A549 (cell line): ENCODE measurements at places on chromosomes 5 and 9.
A peak's percentile ranks its signal among the peaks of the same experiment; 100 is the strongest.

GRCh38 chr5:150284311-150284710 is 5.3 kb downstream of the CAMK2A start:
- no peak for DNase-seq

GRCh38 chr9:136409557-136410455 is 608 bp downstream of the ENTR1 start:
- DNase-seq = peak; percentile 57

- peak; percentile 24 for DNase-seq
Measured at GRCh38 chr9:77841739-77842386, 189.7 kb downstream of the GNAQ start.

- DNase-seq = no peak
Measured at GRCh38 chr5:126199467-126199866, 223.7 kb upstream of the GRAMD2B start.

DNA sequence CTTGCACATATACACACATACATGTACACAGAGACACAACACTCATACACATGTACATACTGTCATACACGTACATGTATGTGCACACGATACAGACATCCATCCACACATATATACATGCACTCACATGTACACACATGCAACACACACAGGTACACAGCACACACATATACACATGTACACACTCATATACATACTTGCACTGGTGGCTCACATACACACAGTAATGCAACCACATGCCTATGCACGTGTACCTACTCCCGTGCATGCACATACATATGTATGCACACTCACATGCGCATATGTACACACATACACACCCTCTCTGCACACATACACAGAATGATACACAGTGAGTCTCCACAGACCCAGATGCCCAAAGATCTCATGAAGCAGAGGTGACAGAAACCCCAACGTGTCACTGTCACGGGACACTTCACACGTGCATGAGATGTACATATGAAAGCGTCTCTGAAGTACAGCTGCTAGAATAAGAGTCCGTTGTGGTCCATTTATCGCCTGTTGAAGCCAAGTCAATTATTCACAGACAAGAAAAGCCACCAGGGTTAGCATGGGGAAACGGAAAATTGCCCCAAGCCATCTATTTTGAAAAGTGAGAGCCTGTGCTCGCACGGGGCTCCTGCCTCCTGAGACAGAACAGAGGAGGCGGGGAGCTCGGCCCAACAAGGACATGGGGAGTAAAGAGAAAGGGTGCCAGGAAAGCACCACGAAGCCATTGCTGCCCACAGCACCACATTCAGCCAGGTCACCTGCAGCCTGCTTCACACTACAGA is 24.9 kb downstream of the LPCAT1 start:
- no peak for DNase-seq

- DNase-seq = no peak
Measured at GRCh38 chr5:76386360-76386759, 16.7 kb upstream of the IQGAP2 start.

- DNase-seq = peak; percentile 72
Measured at GRCh38 chr5:126780165-126780827, 3.4 kb downstream of the LMNB1 start.

DNA sequence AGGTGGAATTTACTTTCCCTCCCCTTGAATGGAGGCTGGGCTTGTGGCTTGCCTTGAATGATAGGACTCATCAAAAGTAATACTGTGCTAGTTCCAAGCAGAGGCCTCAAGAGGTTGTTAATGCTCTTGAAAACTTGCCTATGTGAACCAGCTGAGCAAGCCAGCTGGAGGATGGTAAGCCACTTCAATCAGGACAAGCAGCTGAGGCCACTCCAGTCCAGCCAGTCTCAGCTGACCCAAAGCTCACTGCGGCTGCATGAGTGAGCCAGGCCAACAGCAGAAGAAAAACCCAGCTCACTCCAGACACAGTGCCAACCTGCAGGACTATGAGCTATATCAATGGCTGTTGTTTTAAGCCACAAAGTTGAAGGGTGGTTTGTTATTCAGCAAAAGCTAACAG is 182.8 kb downstream of the MCTP1 start:
- no peak for DNase-seq

GRCh38 chr5:157865781-157866180 is 6.8 kb upstream of the CLINT1 start:
- DNase-seq = peak; percentile 92

DNA sequence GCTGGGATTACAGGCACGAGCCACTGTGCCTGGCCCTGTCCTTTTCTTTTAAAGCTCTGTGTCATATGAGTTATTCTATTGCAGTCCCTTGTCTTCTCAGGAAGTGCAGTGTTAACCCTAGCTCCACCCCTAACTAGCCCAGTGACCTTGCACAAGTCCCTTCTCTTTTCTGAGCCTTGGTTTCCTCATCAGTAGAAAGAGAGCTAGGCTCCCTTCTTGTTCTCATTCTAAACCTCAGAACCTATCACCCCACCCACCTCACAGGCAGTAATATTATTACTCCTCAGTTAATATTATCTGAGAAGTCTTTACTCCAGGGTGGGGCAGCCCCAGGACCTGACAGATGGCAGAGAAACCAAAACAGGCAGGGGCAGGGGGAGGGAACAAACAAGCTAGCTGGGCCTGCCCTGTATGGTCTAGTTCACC is 7.2 kb downstream of the CYFIP2 start:
- no peak for DNase-seq

DNA sequence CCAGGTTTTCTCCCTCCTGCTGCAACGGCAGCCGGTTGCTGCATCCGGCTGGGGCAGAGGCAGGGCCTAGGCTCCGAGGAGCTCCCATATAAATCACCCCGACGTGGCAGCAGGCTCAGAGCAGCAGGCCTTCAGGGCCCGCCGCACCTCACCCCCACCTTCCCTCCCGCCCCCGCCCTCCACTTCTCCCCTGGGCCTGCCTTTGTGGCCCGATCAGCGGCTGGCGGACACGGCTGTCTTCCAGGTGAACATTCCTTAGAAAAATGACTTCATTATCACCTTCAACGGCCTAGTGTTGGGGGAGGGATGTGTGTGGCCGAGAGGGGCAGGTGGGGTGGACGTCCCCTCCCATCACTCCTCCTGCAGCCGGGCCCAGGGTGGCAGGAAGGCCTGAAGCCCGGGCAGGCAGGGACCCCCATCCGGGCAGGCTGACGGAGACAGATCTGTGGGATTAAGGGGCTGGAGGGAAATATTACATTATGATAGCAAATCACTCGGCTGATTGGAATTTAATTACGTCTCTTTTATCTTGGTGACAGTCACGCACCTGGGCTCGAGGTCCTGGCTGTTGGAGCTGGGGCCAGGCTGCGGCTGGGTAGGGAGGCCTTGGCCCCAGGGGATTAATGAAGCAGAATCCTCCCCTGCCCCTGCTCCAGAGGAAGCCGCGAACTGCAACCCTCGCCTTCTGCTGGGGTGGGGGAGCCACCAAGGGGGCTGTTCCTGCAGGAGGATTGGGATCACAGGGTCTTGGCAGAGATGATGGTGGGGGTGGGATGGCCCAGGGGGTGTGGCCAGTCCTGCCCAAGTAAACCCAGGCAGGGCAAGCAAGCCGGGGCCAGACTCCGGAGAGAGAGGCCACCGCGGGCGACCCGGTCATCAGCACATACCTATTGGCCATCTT is 38.4 kb upstream of the RXRA start:
- no peak for DNase-seq

GRCh38 chr5:88860501-88860900 is 22.5 kb downstream of the MEF2C start:
- no peak for DNase-seq

DNA sequence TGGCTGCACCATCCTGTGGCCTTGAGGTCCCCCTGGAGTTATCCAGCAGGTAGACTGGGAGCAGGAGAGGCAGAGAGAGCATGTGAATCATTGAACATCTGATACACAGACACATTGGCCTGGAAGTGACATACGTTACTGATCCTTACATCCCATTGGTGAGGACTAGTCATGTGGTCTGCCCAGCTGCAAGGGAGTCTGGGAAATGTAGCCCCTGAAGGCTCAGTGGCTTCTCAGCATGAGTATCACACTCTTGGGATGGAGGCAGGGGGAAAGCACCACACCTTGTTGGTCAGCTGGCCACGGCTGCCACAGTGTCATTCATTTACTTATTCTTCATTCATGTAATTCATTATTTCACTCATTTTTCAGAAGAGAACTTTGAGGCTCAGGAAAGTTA is 13.3 kb upstream of the KCNMB1 start:
- no peak for DNase-seq

GRCh38 chr5:7391215-7391614 is 4.7 kb upstream of the ADCY2 start:
- DNase-seq = no peak

DNA sequence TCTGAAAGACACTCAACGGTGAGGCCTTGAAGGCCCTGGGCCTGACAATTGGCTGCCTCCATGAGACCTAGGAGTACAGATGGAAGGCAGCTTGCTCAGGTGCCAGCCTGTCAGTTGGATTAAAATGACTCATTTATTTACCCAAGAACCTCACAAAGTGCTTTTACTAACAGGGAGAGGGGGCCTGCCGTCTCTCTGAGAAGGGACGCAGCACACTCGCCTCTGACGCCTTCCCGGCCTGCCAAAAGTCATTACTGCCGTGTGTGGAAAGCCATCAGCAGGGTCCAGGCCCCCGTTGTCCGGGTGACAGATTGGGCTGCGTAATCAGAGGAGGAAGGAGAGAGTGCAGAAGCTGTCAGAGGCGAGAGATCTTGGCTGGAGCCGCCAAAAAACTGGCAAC is 32.4 kb downstream of the DDX31 start:
- DNase-seq = no peak

DNA sequence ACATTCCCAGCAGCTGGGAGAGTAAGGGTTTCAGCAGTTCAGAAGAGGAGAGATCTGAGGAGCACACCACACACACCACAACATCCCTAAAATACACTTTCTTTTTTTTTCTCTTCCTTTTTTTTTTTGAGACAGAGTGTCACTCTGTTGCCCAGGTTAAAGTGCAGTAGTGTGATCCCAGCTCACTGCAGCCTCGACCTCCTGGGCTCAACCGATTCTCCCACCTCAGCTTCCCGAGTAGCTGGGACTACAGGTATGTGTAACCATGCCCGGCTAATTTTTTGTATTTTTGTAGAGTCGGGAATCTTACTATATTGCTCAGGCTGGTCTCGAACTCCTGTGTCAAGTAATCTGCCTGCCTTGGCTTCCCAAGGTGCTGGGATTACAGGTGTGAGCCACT is 9.7 kb upstream of the UBAP1 start:
- no peak for DNase-seq

GRCh38 chr5:23084815-23085214 is 231.7 kb upstream of the CDH12 start:
- DNase-seq = no peak

GRCh38 chr5:73946278-73946677 is 320.3 kb downstream of the ARHGEF28 start:
- DNase-seq = no peak

GRCh38 chr5:176994460-176995121 is 12.0 kb downstream of the UIMC1 start:
- DNase-seq = no peak

- DNase-seq = no peak
Measured at GRCh38 chr9:124532897-124533296, 25.7 kb upstream of the NR5A1 start.

DNA sequence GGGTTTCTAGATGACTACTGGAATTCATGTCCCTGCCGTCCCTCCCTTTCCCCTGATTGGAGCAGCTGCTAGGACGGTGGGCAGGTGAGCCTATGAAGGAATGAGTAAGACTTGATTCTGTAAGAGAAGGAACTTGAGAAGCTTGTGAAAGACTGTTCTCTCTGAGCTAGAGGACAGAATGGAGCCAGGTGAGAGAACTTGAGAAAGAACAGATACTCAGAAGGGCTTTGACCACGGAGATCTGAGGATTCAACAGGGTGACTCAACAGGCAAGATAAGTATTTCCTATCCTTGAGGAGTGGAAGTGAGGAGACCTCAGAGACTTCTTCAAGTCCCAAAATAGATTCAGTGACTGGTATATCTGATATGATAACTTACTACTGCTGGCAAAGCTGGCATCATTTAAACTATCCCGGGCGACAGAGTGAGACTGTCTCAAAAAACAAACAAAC is 41.9 kb downstream of the HSDL2 start:
- no peak for DNase-seq

DNA sequence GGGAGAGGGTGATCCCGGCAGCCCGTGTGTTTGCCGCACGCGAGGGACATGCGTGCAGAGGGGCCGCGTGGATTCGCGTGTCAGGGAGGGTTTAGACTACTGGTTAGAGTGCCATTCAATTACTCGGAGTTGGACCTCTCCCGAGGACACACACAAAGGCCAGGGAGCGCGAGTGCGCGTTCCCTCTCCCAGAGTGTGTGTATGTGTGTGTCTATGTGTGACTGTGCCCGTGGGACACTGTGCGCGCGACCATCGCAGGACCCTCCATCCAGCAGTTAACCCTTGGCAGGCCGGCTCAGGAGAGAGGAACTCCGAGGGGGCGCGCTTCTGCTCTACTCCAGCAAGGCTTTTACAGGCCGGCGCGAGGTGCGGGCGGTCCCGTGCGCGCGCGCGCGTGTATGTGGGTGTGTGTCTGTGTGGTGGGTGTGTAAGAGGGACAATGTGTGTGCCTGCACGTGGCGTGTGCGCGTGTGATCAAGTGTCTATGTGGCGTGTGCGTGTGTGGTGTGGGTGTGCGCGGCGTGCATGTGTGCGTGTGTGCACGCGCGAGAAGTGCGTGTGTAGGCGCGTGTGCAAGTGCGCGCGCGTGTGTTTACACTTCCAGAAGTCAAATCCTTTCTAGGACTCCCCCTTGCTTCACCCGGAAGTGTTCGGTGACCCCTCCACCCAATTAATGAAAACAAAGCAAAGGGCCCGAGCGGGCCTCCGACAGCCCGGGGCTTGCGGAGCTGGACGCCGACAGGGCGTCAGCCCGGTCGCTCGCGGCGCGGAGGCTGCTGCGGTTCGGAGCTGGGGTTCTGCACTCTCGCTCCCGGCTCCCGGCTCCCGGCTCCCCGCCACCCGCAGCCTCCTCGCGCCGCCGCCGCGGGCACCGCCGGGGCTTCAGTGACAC is 75.3 kb upstream of the TBCA start:
- no peak for DNase-seq

DNA sequence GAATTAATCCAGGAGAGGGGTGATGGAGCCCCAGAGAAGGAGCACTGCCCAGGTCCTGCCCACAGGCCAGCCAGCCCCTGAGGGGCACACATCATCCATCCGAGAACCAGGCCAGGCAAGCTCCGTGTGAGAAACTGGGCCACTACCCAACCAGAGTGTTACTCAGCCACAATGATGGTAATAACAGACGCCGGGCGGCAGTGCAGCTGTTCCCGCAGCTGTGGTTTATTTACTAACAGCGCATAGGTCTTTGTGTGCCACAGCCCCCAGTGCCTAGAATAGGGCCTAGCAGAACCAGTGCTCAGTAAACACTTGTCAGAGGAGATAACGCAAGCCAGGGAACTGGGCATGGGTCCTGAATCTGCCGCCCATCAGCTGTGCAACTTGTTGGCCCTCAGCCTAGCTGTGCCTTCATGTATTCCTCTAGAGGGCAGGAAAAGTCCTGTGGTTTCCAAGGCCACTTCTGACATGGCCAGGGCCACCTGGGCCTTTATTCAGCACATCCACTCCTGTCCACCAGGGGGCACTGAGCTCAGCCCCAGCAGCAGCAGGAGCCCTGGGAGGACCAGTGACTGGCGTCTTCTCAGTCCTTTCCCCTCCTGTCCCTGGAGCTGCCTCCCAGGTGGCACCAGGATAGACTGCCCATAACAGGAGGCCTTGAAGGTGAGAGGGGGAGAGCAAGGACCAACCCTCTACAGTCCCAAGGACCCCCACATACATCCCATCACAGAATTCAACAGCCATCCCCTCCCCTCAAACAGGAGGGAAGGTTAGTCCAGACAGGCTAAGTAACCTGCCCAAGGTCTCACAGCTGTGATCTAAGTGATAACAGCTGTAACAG is 2.1 kb downstream of the MXD3 start:
- peak; percentile 91 for DNase-seq

- DNase-seq = no peak
Measured at GRCh38 chr5:58818465-58818864, 235.6 kb downstream of the RAB3C start.
